ENCODE measurements at places on chromosomes 7 and 10. TPM values are rescaled to one million over a fixed set of nuclear protein-coding genes. Genes with fewer than 3 reads are reported as not detected.

GRCh38 chr7:145105561-145105960 is 269.7 kb upstream of the TPK1 start:
- H3K4me3 ChIP-seq: no peak overlapping the region
- no peaks in the 10 kb centered on the region for H3K4me1 ChIP-seq

DNA sequence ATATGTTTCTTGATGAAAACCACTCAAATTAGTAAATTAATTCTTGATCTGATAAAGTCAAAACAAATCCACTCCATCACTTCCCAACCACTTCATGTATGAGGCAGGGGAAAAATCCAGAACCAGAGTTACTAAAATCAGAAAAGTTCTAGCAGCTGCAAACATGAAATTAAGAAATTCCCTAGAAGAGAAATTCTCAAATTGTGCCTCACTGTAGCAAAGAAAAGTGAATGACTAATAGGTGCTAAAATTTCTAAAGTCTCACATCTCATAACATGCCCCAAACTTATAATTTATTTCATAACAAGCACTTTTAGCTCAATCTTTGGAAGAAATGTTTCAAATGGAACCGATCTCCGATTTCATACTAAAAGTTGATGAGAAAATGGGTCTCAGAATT is 345.0 kb upstream of the AOAH start:
- H3K27me3 ChIP-seq: no peaks in the 10 kb centered on the region
- H3K36me3 ChIP-seq: no peaks in the 10 kb centered on the region
- H3K4me3 ChIP-seq: no peak overlapping the region

- peak overlapping the region; percentile 7 for H3K27ac ChIP-seq
- H3K36me3 ChIP-seq: no peaks in the 10 kb centered on the region
- H3K27me3 ChIP-seq: no peaks in the 10 kb centered on the region
- DNase-seq: no peak
- no peaks in the 10 kb centered on the region for H3K4me1 ChIP-seq
- peak overlapping the region; percentile 19 for H3K4me3 ChIP-seq
Observed at GRCh38 chr10:42488416-42488815, 150.0 kb downstream of the ZNF33B start.

DNA sequence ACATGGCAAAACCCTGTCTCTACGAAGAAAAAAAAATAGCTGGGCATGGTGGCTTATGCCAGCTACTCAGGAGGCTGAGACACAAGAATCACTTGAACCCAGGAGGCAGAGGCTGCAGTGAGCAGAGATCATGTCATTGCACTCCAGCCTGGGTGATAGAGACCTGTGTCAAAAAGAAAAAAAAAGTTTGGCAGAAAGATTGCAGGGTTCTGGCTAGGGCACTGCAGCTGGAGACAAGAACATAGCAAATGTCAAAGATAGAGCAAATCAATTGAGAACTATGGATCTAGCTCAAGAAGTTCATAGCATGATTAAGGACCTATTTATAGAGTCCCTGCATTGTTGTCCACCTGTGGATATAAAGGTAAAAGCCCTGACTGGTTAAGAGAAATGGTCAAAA is 79.5 kb downstream of the CACNA2D1 start:
- DNase-seq: no peak
- no peaks in the 10 kb centered on the region for H3K27me3 ChIP-seq
- no peak overlapping the region for H3K4me3 ChIP-seq
- H3K27ac ChIP-seq: no peak overlapping the region
- no peaks in the 10 kb centered on the region for H3K36me3 ChIP-seq
- H3K4me1 ChIP-seq: no peaks in the 10 kb centered on the region

KCNMA1 gene
- total RNA-seq: 37.8 TPM

DNA sequence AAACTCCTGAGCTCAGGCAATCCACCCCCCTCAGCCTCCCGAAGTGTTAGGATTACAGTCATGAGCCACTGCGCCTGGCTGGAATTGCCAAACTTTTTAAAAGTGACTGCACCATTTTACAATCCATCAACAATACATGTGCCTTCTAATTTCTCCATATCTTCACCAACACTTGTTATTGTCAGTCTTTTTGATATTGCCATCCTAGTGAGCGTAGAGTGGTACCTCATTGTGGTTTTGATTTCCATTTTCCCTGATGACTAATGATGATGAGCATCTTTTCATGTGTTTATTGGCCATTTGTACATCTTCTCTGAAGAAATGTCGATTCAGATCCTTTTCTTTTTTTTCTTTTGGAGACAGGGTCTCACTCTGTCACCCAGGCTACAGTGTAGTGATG is 21.7 kb upstream of the STRIP2 start:
- no peak overlapping the region for H3K4me3 ChIP-seq
- DNase-seq: no peak
- H3K27ac ChIP-seq: no peak overlapping the region
- peaks cover 5% of the 10 kb centered on the region for H3K36me3 ChIP-seq
- H3K4me1 ChIP-seq: no peaks in the 10 kb centered on the region
- no peaks in the 10 kb centered on the region for H3K27me3 ChIP-seq

PNLIPRP2 gene
- not detected for total RNA-seq

DNA sequence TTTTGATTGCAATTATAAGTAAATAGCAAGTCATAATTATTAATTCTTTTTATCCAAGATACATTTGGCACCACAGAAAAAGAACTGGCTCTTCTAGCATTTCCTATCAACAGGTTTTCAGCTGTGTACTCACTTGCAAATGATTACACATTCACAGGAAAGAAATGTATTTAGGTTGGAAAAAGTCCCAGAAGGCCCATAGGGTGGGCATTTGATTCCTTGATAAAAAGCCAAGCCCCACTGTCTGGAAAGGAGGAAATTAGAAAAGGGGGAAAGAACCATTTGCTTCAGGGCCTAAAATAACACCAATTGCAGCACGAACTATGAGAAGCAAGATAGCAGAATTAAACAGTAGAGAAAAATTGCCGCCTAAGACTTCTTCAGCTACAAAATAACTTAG is 80.8 kb upstream of the COL1A2 start:
- no peaks in the 10 kb centered on the region for H3K27me3 ChIP-seq
- no peak overlapping the region for H3K27ac ChIP-seq
- no peaks in the 10 kb centered on the region for H3K4me1 ChIP-seq
- no peak for DNase-seq

GRCh38 chr7:29042824-29043231 is 84.7 kb upstream of the TRIL start:
- H3K4me1 ChIP-seq: no peaks in the 10 kb centered on the region
- no peak for DNase-seq
- H3K36me3 ChIP-seq: no peaks in the 10 kb centered on the region
- no peaks in the 10 kb centered on the region for H3K27me3 ChIP-seq

Data from breast epithelium (tissue), 4 donors.